Stimulated activated CD8-positive, alpha-beta memory T cell treated with anti-CD3 and anti-CD28 coated beads, Interleukin-15, amount 100 ng/mL, for 24 hours (primary cell): ENCODE measurements at places on chromosomes 6 and 20.

DNA sequence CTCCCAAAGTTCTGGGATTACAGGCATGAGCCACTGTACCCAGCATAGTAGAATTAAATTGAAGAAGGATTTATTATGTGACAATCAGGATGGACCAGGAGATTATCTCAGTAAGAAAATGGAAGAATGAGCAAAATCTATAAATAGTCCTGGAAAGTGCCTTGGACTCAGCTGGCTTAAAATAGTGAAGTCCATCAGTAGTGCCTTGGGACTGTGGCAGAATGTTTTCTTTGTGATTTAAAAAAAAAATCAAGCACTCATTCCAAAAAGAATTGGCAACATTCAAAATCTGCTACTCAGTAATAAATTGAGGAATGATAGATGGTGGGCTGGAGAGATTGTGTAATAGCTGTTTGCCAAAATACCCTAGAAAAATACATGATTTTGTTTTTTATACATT is 37.0 kb upstream of the MAS1 start:
- DNase-seq = no peak

- DNase-seq = no peak
Measured at GRCh38 chr20:35541118-35541782, 628 bp upstream of the ERGIC3 start.

- no peak for DNase-seq
Measured at GRCh38 chr6:91879386-91879995, 1292.6 kb upstream of the MAP3K7 start.

DNA sequence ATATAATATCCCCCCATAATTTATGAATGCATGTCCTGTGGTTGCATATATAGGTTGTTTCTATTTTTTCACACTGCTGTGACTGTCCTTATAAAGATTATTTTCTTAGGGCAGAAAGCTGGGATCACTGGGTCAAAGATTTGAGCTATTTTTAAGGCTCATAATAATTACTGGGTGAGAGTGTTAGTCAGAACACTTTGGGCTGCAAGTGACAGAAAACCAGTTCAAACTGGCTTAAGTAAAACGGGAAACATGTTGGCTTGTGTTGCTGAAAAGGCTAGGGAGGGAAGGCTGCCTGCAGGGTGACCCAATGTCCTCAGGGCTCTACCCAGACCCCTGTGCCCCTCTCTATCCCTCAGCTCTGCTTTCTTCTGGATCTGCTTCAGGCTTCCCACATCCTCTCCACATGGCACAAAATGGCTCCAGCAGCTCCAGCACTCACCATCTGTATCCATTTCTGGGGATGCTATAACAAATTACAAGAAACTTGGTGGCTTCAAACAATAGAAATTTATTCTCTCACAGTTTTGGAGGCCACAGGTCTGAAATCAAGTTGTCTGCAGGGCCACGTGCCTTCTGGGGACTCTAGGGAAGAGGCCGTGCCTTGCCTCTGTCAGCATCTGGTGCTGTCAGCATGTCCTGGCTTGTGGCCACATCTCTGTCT is 33.1 kb upstream of the MLN start:
- no peak for DNase-seq

DNA sequence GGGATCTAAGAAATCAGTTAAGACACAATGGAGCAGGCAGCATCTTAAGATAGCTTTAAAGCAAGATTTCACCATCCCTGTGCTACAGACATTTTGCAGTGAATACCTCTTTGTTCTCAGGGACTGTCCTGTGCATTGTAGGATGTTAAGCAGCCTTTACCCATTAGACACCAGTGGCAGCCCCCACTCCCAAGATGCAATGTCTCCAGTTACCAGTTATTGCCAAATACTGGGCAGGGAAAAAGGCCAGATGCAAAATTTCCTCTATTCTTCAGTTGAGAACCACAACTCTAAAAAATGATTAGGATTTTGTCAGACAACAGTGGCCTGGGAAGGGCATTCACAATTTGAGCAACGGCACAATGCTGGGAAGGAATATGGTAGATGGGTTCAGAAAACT is 6.1 kb downstream of the FBXO5 start:
- DNase-seq = no peak

GRCh38 chr6:47733879-47734558 is 35.6 kb downstream of the ADGRF4 start:
- DNase-seq = no peak

DNA sequence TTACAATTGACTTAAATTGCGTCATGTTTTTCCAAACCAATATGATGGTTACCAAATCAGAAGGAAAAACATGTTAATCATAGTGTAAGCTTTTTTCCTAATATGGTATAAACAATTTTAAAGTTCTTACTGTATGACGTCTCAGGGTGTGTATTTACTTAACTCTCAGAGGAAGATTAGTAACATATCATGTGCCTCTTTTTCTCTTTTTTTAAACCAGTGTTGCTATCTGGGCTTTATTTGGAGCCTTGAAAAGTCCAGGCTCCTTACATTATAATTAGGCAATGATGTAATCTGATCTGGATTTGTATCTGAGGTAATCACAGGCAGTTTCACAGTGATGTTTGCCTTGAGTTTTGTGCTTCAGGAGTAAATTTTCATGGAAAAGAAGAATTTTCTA is 20.4 kb upstream of the RAB23 start:
- no peak for DNase-seq

- DNase-seq = no peak
Measured at GRCh38 chr20:25195962-25196785, 662 bp downstream of the ENTPD6 start.

GRCh38 chr6:45075246-45075645 is 252.9 kb upstream of the RUNX2 start:
- no peak for DNase-seq

- no peak for DNase-seq
Measured at GRCh38 chr20:1144401-1145172, 26.2 kb downstream of the PSMF1 start.

DNA sequence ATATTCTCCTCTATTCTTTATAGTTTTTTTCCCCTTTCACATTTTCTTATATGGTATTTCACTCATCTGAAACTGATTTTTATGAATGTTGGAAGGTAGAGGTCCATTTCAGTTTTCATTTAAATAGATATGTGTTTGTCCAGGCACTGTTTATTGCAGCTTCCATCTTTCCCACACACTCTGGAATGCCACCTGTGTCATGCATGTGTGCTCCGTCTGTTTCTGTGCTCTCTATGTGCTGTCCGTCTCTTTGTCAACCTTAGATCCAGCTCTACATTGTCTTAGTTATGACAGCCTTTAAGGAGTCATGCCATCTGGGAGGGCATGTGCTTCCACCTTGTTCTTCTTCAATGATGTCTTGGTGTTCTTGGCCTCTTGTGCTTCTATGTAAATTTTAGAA is 36.4 kb upstream of the RREB1 start:
- no peak for DNase-seq

- DNase-seq = no peak
Measured at GRCh38 chr6:116399287-116399686, 28.5 kb downstream of the DSE start.

DNA sequence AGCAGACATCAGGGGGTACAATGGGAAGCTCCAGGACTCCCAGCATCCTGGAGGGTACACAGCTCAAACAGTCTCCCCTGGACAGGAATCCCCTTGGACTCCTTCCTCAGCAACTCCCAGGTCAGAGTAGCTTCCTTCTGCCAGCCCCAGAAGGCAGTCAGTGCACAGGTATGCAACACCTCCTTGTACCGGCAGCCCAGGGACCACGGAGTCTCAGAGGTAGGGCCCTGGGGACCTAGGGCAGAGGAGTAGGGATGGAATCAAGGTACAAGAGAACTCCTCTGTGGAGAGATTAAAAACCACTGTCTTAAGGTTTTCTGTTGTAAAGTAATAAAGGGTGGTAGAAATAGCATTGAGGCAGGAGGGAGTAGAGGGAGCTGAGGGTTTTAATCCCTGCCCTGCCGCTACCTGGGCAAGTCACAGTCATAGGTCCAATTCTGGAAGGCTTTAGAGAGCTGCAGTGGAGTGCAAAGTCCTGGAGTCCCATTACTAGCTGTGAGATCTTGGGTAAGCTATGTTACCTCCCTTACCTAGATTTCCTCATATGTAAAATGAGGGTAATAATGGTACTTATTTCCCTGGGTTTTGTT is 7.5 kb downstream of the TP53TG5 start:
- no peak for DNase-seq

- DNase-seq = no peak
Measured at GRCh38 chr20:63517376-63518309, 2.9 kb upstream of the PPDPF start.

DNA sequence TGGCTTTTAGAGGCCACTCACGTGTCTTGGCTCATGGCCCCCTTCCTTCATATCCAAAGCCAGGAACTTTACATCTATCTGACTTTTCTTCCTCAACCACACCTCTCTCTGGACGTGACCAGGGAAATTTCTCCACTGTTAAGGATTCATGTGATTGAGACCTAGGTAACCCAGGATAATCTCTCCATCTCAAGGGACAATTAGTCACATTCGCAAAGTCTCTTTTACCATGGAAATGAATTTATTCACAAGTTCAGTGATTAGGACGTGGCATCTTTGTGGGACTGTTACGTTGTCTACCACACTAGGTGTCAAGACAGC is 227.5 kb upstream of the RAB32 start:
- no peak for DNase-seq

DNA sequence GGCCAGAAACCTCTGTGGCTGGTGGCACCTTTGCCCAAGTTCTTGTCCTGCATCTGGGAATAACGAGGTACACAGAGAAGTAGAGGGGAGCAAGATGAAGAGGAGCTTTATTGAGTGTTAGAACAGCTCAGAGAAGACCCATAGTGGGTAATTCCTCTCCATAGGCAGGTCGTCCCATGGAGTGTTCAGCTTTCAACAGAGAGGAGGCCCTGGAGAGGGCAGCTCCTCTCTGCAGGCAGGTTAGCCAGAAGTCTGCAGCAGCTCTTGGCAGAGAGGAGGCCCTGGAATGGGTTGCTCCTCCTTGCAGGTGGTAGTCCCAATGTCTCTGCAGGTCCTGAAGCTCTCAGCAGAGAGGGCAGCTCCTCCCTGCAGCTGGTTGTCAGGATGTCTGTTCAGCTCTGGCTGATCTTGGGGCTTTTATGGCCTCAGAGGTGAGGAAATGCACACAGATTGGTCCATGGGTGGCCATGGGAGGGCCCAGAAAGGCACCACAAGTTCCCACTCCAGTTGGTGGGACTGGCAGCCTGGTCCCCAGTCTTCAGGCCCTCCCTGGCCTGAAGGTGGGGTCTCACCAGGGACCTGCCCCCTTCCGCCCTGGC is 89.0 kb downstream of the IPCEF1 start:
- DNase-seq = no peak

GRCh38 chr20:46995561-46996142 is 101.0 kb downstream of the EYA2 start:
- DNase-seq = no peak

GRCh38 chr6:21999012-21999528 is 297.8 kb downstream of the PRL start:
- DNase-seq = no peak
